ENCODE measurements at places on chromosomes 11 and 22.

DNA sequence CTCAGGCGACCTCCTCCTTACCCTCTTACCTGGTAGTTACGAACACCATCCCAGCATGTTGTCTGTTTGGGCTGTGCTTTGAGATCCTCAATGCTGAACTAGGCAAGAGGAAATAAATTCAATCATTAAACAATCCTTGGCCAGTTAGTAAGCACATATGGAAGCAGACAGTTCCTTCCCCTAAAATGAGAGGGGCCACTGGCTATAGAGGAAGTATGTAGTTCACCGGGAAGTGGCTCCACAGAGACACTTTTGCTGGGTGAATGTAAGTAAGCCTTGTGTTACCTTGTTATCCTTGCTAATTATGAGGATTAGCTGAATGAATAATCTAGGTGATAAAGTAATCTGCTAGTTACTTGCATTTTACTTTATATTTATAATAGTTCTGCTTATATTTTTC, 2.9 kb downstream of the THYN1 start:
- no peak for DNase-seq

GRCh38 chr11:19429108-19429760, 188.5 kb upstream of the E2F8 start:
- DNase-seq = no peak

- DNase-seq = no peak
Measured at GRCh38 chr22:49544286-49544685, 283.4 kb downstream of the BRD1 start.

- no peak for DNase-seq
Measured at GRCh38 chr11:120569861-120570260, 58.3 kb downstream of the GRIK4 start.

GRCh38 chr11:127143251-127143650, 142.7 kb upstream of the KIRREL3 start:
- DNase-seq = no peak

DNA sequence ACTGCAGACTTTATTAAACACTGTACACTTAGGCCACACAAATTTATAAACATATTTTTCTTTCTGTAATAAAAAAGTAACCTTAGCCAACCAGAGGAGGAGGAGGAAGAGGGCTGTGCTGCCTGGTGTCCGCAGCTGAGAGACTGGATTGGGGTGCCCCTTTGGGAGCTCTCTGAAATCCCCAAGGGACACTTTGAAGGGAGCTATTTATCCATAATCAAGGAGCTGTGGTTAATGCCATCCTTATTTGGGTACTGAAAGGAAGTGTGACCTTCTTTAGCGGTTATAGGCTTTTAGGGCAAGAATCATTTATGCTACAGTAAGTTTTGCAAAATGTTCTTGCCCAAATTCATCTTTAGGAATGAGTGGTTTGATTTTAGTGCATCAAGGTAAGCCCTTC, 125.8 kb downstream of the RASSF10 start:
- DNase-seq = no peak

DNA sequence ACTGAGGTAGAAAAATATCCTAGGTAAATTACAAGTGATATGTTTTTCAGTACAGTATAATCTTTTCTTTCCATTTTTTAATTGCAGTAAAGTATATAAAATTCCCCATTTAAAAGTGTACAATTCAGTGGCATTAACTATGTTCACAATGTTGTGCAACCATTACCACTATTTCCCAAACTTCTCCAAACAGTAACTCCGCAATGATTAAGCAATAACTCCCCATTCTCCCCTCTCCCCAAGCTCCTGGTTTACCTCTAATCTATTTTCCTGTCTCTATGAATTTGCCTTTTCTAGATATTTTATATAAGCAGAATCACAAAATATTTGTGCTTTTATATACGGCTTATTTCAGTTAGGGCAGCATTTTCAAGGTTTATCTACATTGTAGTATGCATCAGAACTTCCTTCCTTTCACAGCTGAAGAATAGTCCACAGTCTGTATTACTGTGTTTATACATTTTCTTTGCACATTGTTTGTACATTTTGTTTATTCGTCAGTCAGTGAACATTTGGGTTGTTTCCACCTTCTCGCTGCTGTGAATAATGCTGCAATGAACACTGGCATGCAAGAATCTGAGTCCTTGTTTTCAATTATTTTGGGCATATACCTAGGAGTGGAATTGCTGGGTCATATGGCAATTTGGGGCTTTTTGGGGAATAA, 110.7 kb downstream of the RPL27A start:
- DNase-seq = no peak

DNA sequence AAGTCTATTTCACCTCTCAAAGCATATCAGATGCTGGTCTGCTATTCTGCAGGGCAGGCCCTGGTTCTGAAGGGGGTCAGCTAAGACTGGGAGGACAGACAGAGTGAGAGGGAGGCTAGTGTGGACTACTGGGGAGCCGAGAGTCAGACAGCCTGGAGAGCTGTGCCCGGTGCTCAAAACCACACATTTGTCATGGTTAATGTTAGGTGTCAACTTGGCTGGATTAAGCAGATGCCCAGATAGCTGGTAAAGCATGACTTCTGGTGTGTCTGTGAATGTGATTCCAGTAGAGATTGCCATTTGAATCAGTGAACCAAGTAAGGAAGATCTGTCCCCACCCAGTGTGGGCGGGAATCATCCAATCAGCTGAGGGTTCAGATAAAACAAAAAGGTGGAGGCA, 102.6 kb downstream of the SNX19 start:
- no peak for DNase-seq

DNA sequence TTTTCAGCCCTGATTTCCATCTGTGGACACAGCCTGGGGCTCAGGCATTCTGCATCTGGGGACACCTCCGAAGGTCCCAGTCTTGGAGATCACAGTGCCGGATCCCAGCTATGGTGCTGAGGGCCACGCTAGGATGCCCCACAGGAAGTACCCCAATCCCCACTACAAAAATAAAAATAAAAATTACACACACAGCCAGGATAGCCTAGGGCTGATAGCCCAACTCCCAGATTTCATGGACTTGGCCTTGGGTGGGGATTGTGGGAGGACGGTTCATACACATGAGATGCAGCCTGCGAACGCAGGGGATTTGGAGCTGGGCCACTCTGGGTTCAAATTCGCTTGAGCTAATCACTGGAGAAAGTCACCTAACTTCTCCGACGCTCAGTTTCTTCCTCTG, 237.7 kb downstream of the BUD13 start:
- DNase-seq = no peak

DNA sequence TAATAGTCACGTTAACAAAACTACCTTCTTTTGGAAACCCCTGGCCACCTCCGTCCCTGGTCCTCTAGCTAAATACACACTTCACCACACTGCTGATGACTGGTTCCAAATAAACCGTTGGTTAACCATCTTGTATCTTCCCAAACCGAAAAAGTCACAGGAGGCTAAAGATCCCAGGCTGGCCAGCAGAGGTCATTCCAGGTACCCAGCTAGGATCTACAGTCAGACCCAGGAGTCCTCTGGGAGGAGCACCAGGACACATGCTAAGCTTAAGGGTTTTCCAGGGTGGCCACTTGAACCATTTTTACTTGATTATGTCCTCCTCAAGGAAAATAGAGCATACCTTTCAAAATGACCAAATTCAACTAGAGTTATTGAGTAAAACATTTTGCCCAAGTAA, 103.2 kb downstream of the ETS1 start:
- DNase-seq = no peak

GRCh38 chr22:50581950-50582492, 628 bp downstream of the CHKB start:
- no peak for DNase-seq

GRCh38 chr22:18058371-18059093, 19.3 kb upstream of the PEX26 start:
- no peak for DNase-seq

DNA sequence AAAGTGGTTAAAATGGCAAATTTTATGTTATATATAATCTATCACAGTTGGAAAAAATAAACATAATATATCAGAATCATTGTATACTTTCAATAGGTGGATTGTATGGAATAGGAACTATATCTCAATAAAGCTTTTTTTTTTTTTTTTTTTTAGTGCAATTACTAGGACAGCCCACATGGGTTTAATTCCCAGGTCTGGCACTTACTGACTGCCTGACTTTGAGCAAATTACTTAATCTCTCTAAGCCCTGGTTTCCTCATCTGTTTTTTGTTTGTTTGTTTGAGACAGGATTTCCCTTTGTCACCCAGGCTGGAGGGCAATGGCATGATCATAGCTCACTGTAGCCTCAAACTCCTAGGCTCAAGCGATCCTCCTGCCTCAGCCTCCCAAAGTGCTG, 26.1 kb upstream of the BAIAP2L2 start:
- DNase-seq = no peak

GRCh38 chr11:99693941-99694492, 673.3 kb downstream of the CNTN5 start:
- DNase-seq = no peak

DNA sequence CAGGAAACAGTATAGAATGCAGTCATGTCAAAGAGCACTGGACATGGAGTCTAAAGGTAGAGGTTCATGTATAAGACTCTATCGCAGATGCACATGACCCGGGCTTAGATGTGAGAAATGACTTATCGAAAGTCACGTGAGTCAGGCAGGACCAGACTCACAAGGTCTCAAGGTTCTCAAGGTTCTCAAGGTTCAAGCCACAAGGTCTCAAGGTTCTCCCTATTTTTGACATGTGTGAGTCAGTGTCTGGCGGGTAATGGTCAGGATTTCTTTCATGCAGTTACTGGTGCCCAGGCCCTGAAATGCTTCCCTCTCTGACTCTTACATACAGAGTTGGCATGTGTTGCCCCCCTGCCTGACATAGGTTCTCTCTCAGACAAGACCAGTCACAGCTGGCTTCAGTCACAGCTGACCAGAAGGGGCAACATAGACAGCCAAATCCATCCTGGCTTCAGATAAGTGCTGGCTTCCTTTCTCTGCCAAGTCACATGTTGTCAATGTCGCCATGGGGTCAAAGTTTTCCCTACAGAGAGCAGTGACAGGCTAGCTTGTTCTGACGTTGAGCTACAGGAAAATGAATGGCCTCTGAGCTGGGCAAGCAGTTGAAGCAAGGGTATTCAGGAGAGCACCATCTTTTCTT, 10.1 kb downstream of the CSRP3 start:
- no peak for DNase-seq

DNA sequence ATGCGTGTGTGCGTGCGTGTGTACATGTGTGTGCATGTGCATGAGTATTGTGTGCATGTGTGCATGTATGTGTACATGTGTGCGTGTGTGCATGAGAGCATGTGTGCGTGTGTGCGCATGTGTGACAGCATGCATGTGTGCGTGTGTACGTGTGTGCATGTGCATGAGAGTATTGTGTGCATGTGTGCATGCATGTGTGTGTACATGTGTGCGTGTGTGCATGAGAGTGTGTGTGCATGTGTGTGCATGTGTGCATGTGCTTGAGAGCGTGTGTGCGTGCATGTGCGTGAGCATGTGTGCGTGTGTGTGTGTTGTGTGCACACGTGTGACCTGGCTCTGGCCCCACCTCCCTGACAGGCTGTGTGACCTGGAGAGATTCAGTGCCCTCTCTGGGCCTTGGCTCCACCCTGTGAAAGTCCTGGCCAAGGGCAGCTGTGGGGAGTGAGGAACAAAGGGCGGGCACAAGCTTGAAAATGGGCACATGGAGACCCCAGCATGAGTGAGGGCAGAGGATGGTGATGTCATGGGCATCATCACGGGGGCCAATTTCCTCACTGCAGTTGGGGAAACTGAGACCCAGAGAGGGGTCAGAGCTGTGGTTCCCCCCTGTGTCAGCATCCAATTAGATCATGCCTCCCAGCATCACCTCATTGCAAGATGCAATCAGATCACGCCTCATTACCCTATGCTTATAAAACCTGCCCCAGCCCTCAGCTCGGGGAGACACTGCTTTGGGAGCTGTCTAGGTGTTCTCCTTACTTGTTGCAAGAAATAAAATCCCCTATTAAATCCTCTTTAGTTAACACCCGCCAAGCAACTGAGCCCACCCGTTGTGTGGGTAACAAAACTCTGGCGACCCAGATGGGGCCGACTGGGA, 658 bp downstream of the ACY3 start:
- no peak for DNase-seq

GRCh38 chr22:18033204-18033998, 9.0 kb upstream of the MICAL3 start:
- no peak for DNase-seq

DNA sequence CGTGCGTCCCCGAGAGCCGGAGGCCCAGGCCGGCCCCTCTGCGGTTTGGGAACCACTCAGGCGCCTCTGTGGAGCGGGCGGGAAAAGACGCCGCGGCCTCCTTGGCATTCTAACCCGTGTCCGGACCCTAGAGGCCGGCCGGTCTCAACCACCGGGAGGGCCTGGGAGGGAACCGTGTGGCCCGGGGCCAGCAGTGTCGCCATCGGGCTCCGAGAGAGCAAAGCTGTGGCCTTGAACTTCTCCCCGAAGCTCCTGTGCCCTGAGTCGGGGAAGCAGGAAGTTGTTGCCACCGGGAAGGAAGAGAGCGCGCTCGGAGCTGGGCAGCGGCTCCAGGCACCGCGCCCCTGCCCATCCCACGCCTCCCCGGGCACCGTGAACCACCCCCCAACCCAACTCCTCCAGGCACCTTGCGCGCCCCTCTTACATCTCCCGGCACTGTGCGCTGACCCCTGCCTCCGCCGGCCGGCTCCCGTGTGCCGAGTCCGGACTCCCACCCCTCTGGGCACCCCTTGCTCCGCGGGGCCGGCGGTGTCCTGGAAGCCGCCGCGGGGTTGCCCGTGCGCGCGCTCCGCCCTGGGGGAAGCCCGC, 80.0 kb upstream of the PPARA start:
- DNase-seq = no peak

- DNase-seq = no peak
Measured at GRCh38 chr11:1565173-1565903, 6.7 kb downstream of the DUSP8 start.

DNA sequence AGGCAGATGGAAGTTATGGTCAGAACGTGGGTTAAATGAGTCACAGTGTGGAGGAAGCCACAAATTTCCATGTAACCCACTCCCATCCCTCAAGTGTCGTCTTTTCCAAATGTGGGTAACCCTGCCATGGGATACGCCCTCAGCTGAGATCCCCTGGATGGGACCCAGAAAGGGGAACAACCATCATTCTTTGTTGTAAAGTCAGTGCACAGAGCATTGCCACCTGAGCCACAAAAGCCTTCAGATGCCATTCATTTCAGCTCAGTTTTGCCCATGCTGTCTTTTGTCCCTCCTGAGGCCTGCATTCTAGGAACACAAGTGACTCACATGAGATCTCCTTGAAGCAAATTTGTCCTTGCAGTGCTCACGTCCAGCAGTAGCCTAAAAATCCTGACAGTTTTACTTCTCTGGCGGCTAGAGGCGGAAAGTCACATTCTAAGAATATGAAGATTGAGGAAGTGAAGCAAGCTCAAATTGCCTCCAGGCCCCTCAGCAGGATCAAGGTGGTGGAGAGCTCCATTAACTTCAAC, 30.6 kb downstream of the MMP13 start:
- no peak for DNase-seq

- DNase-seq = no peak
Measured at GRCh38 chr11:126163074-126163700, 48.3 kb downstream of the RPUSD4 start.

All from NCI-H2107 (cell line).